Activated naive CD8-positive, alpha-beta T cell treated with anti-CD3 and anti-CD28 coated beads, Interleukin-2, amount 50 U/mL, for 24 hours (primary cell): ENCODE measurements at places on chromosomes 6 and 20.

- DNase-seq, result no peak
These were observed 173.6 kb downstream of the CDC5L start for GRCh38 chr6:44561060-44561623.

DNA sequence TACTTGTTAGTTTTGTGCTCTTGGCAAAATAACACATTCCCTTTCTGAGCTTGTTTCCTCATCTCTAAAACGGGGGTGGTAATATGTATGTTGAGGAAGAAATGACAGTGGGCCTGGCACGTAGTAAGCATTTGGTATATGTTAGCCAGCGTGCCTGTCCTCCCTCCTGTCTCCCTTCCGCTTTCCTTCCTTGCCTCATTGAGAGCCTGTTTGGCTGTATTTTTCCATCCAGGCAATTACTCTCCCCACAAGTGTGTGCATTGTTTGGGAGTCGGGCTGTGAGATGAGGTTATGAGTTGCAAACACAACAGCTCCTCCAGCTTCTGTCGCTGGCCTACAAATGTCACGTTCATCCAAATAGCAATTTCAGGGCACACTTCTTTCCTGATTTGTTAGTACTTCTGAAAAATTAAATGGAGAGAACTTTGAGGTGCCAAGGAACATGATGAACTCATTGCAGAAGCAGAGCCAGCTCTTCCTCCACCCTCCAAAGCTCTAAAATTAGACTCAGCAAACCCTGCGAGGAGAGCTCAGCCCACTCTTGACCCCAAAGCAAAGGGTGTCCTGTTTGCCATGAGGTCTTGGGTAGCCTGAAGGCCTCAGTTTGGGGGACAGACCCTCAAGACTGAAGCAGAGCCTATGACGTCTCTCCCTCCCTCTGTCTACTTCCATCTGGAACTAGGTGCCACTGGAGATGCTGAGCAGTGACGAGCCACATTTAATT lies 50.7 kb upstream of the TOX2 start:
- DNase-seq, result no peak

DNA sequence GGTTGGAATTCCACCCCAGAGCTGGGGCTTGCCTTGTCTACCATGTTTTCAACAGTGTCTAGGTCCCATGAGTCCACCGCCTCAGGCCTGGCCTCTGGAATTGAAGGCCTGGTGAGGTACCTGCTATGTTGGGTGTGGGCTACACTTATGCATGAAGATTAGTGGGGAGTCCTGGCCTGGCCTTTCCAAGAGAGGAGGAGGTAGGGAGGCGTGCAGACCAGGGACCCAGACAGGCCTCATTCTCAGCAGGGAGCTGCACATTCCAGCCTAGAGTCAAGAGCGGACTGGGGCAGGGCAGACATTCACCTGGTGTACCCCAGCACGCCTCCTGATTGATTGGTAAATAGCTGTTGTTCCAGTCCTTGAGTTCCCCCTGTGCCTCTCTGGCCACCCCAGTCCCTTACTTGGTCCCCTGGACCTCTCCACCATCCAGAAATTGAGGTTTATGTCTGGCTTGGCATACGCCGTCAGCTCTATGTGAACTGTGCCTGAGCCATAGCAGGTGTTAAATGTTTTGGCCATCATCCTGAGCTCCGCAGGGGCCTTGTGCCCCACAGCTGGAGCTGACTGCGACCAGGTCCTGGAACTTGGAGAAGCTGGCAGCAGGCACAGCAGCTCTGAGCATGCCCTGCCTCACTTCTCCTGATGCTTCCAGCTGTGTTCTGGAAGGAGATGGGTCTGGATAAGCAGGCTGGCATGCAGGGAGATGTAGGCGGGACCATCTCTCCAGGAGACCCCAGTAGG lies 8.2 kb upstream of the VEGFA start:
- DNase-seq, result no peak

- DNase-seq, result no peak
These were observed 532.6 kb upstream of the JARID2 start for GRCh38 chr6:14713008-14713960.

GRCh38 chr6:134132494-134133141 lies 80.2 kb upstream of the SLC2A12 start:
- no peak for DNase-seq

DNA sequence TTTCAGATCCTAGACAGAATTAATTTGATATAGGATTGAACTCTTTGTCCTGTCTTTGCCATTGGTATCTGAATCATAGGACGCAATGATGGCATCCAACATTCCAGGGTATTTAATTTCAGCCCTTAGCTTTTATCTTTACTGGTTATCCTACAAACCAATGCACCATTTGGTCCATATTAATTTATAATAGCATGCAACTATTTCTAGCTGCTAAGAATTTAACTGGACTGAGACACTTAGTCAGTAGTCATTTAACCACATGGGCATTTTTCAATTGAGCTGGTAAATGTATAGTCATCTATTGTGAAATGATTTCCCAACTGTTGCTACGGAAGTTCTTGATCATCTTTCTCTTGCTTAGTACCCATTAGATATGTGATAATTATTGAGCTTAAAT lies 141.1 kb downstream of the CD164 start:
- no peak for DNase-seq

DNA sequence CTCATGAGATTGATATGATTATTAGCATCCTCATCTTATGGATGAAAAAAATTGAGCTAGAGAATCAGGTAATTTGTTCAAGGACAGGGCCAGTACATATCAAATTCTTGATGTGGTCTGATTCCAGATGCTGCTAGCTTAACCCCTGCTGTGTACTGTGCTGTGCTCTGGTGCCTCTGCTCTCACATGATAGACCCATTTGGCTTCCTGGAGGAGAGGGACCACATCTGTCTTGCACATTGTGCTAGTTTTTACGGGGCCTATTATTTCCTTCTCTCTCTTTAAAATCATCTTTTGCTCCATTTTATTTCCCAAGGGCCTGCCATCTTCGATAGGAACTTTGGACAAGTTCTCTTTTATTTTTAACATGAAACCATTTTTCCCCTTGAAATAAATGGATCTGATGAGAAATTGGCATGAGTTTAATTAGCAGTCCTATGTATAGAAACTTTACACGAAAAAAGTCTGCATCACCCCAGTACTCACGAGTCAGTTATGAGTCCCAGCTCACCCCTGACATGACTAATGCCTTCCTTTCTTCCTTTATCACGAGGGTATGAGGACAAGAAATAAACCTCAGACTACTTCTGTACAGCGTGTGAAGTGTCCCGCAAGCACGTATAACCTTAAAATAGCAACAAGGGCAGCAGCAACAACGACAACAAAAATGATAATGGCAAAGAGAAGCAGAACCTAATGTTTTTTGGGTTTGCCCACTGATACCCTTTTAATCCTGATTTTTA lies 26.5 kb downstream of the CD109 start:
- DNase-seq, result no peak

DNA sequence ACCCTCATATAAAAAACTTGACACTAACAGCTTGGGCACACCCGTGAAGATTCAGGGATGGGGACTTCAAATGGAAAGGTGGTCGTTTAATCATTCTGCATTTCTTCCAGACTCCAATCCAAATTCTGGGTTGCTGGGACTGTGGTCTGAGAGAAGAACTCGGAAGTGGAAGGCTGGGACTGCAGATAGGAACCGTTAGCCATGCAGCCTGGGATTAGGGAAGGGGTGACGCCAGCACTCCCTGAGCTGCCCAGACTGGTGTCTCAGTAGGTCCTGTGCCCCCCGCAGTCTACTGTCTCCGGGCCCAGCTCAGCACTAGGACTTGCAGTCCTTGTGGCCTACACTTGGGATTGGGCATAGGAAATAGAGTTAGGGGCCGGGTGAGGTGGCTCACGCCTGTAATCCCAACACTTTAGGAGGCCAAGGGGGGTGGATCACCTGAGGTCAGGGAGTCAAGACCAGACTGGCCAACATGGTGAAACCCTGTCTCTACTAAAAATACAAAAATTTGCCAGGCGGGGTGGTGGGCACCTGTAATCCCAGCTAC lies 511 bp upstream of the CLIC1 start:
- DNase-seq, result peak; percentile 16

DNA sequence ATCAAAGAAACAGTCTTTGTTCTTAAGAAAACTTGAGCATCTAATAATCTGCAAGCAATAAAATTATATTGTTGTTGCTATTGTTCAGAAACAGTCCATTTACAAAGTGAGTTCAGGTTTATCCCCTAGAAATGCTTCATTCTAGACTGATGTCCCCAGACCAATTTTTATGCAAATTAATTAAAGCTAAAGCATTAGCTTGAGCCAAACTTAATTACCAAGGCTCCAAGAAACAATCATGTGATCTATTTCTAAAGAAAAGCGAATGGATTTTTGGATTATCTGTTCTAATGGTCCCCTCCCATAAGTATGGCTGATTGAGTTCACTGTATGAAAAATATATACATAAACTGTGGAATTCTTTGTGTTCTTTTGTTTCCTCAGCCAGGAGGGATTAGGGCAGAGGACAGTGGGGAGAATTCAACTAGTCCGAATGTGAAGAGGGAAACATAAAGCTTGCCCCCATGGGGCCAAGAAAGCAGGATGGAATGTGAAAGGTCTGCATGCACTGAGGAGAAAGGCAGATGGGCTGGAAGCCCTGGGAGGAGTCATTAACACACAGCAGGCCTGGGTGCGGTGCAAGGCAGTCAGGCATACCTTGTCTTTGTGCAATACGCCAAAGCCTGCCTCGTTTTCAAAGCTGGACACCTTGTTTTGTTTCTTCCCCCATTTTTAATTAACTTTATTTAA lies 597.1 kb downstream of the KIF16B start:
- DNase-seq, result no peak

DNA sequence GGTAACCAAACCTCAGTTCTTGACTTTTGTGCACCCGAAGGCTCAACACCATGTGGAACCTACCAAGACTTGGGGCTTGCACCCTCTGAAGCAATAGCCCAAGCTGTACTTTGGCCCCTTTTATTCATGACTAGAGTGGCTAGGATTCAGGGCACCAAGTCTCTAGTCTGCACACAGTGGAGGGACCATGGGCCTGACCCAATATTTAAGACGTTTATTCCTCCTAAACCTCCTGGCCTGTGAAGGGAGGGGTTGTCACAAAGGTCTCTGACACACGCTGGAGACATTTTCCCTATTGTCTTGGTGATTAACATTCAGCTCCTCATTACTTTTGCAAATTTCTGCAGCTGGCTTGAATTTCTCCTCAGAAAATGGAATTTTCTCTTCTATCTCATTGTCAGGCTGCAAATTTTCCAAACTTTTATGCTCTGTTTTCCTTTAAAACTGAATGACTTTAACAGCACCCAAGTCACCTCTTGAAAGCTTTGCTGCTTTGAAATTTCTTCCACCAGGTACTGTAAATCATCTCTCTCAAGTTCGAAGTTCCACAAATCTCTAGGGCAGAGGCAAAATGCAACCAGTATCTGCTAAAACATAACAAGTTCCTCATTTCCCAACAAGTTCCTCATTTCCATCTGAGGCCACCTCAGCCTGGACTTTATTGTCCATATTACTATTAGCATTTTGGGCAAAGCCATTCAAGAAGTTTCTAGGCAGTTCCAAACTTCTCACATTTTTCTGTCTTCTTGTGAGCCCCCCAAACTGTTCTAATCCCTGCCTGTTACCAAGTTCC lies 481.4 kb upstream of the BTBD3 start:
- DNase-seq, result no peak

DNA sequence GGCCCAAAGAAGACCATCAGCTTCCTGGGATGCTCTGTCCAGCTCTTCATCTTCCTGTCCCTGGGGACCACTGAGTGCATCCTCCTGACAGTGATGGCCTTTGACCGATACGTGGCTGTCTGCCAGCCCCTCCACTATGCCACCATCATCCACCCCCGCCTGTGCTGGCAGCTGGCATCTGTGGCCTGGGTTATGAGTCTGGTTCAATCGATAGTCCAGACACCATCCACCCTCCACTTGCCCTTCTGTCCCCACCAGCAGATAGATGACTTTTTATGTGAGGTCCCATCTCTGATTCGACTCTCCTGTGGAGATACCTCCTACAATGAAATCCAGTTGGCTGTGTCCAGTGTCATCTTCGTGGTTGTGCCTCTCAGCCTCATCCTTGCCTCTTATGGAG lies 5.1 kb downstream of the OR2H1 start:
- DNase-seq, result no peak

- DNase-seq, result no peak
These were observed 39.4 kb downstream of the HNF4A start for GRCh38 chr20:44394702-44395460.

GRCh38 chr20:42051921-42052320 lies 433.7 kb upstream of the CHD6 start:
- DNase-seq, result no peak

GRCh38 chr6:428047-428603 lies 36.6 kb downstream of the IRF4 start:
- no peak for DNase-seq

GRCh38 chr6:13046084-13046483 lies 282.3 kb downstream of the TBC1D7 start:
- DNase-seq, result no peak

DNA sequence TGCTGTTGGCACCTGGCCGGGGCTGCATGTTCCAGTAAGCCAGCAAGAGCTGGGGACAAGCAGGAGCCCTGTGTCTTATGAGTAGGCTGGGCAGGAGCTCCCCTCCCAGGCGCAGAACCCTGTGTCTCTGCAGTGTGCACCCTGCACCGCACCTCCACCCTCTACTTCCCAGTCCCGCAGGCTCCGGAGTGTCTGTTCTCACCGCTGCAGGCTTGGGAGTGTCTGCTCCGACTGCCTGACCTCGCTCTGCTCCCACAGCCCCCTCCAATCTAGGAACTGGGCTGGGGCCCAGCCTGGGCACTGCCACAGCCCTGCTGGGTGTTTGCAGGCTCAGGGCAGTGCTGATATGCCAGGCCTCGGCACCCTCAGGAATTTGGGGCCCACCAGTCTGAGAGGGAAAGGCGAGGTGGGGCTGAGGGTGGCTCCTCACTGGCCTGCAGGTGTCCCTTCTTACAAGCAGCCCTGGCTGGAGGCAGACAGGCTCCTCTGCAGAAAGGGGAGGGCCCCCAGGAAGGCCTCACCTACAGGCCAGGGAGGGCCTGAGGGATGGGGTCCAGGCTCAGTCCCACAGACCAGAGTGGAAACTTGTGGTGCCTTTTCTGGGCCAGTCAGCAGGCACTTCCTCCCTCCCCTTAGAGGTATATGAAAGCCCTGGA lies 871.6 kb upstream of the GJE1 start:
- no peak for DNase-seq

DNA sequence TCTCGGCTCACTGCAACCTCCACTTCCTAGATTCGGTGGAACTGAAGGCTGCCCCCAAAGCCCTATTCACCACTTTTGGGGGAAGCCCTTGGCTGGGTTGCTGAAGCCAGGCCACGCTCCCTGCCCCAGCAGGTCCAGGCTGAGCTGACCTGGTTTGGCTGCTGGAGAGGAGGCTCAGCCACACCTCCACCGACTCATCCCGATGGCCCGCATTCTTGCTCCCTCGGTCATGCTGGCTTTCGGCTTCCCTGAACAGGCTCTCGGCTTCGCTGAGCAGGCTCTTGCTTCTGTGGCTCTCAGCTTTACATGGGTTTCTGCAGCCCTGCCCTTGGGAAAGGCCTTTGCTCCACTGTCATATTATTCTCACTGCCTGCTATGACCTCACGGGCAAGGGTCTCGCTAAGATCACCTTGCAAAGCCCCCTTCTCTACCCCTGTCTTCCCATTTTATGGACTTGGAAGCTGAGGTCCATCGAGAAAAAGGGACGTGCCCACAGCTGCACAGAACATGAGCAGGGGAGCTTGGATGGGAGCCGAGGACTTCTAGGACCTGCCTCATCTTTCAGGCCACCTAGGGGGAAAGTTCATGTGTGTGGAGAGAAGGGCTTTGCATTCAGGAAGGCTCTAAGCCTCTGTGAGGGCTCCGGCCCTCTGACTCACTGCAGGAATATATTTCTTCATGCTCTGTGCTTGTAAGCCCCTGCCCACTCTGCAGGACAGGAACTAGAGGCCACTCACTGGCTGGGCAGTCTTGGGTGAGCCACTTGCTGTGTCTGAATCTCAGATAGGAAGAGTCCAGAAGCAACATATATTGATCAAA lies 15.6 kb downstream of the ARHGAP40 start:
- DNase-seq, result no peak

GRCh38 chr6:32088487-32089049 lies 20.6 kb downstream of the TNXB start:
- DNase-seq, result no peak
